ENCODE measurements at places on chromosomes 1 and 21. TPM values are rescaled to one million over a fixed set of nuclear protein-coding genes. Genes with fewer than 3 reads are reported as not detected.
A peak's percentile ranks its signal among the peaks of the same experiment; 100 is the strongest.

HTR6 gene
- total RNA-seq, result not detected

GAS5 gene
- total RNA-seq, result 618 TPM

SRGAP2C gene
- total RNA-seq, result 23.6 TPM

BATF3 gene
- total RNA-seq, result 10.0 TPM

CCDC30 gene
- 3.9 TPM for total RNA-seq

INKA2 gene
- 4.9 TPM for total RNA-seq

LCE2C gene
- not detected for total RNA-seq

DNA sequence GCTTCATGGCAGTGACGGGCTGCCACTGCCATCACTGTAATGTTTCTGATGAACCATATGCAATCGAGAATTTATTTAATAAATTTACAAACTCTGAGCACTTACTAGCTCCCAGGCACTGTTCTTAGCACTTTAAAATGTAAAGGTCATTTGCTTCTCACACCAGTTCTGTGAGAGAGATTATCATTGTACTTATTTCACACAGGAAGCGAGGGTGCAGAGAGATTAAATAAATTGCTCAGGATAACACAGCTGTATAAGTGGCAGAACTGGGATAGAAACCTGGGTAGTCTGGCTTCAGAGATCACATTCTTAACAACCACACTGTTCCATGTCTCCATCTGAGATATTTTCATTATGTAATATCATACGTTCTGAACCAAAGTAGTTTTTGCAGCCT is 119.9 kb downstream of the MAST2 start:
- H3K27ac ChIP-seq, result no peak overlapping the region
- DNase-seq, result no peak
- H3K36me3 ChIP-seq, result no peaks in the 10 kb centered on the region
- H3K4me3 ChIP-seq, result no peak overlapping the region
- H3K4me1 ChIP-seq, result no peaks in the 10 kb centered on the region

DNA sequence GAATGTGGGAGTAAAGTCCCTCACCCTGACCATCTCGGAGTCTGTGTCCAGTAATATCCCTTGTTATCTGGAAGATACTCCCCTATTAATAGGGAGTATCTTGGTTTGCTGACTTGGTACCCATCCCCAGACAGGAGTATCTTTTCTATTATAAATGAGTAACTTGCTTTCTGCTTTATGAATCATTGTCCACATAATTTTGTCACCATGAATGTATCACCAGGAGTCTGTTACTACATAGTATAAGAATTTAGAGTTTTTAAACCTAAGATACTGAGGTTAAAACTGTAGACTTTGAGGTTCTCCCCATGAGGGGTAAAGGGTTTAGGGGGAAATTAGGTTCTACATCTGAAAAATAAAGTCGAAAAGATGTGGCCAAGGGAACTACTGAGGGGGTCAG is 175.6 kb downstream of the FCRL5 start:
- peaks cover 5% of the 10 kb centered on the region for H3K4me1 ChIP-seq
- no peaks in the 10 kb centered on the region for H3K27me3 ChIP-seq
- no peak overlapping the region for H3K27ac ChIP-seq
- no peak for DNase-seq
- H3K4me3 ChIP-seq, result no peak overlapping the region
- no peaks in the 10 kb centered on the region for H3K36me3 ChIP-seq

DNA sequence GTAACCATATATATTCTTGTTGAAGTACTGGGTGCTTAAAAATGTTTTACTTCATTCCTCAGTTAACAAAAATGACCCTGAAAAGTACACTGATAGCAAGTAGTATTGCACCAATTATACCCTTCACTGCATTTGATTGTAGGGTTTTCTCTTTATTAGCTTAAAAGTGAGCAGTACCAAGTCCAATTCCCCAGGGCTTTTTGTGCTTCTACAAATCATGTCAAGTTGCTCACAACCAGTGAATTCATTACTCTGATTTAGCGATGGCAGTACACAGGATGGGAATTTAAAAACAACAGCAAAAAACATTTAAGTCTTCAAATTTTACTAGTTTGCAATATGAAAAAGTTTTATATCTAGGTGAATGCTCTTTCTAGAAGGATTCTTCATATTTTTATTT is 436.4 kb downstream of the PTBP2 start:
- H3K27ac ChIP-seq, result no peak overlapping the region
- no peak overlapping the region for H3K4me3 ChIP-seq
- H3K4me1 ChIP-seq, result peaks cover 8% of the 10 kb centered on the region
- no peaks in the 10 kb centered on the region for H3K36me3 ChIP-seq

DNA sequence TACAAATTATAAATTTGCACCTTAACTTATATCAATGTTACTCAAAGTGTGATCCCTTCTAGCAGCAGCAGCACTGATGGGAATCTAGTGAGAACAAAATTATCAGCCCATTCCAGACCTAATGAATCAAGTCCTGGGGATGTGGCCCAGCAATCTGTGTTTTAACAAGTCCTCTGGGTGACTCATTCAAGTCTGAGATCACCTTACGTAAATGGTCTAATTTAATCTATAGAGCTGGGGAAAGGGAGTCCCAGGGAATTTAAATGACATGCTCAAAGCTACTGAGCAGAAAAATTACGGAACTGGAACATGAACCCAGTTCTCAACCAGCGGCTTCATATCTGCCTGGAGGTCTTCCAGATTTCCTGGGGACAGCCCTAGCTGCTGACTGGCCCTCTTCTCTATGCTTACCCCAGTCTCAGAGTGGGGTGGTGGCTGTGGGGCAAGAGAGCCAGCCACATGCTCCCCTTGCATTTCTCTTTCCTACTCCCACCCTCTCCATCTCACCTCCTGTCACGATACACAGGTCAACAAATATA is 220.0 kb downstream of the TM2D1 start:
- no peaks in the 10 kb centered on the region for H3K4me1 ChIP-seq
- H3K36me3 ChIP-seq, result no peaks in the 10 kb centered on the region
- no peak overlapping the region for H3K27ac ChIP-seq
- H3K27me3 ChIP-seq, result no peaks in the 10 kb centered on the region

DNA sequence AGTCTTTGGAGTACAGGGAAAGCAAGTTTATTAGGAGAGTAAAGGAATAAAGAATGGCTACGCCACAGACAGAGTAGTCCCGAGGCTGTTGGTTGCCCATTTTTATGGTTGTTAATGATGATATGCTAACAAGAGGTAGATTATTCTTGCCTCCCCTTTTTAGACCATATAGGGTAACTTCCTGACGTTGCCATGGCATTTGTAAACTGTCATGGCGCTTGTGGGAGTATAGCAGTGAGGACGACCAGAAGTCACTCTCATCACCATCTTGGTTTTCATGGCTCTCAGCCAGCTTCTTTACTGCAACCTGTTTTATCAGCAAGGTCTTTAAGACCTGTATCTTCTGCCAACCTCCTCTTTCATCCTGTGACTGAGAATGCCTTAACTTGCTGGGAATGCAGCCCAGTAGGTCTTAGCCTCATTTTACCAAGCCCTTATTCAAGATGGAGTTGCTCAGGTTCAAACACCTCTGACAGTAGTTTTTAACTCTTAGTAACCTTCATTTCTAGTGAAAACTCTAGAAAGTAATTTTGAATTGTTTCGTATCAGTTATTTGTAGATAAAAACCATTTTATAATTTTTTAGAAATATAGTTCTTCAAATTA is 26.2 kb downstream of the TCP10L start:
- H3K27me3 ChIP-seq, result no peaks in the 10 kb centered on the region
- DNase-seq, result no peak
- no peaks in the 10 kb centered on the region for H3K36me3 ChIP-seq
- H3K4me1 ChIP-seq, result no peaks in the 10 kb centered on the region
- H3K4me3 ChIP-seq, result no peak overlapping the region
- no peak overlapping the region for H3K27ac ChIP-seq

DNA sequence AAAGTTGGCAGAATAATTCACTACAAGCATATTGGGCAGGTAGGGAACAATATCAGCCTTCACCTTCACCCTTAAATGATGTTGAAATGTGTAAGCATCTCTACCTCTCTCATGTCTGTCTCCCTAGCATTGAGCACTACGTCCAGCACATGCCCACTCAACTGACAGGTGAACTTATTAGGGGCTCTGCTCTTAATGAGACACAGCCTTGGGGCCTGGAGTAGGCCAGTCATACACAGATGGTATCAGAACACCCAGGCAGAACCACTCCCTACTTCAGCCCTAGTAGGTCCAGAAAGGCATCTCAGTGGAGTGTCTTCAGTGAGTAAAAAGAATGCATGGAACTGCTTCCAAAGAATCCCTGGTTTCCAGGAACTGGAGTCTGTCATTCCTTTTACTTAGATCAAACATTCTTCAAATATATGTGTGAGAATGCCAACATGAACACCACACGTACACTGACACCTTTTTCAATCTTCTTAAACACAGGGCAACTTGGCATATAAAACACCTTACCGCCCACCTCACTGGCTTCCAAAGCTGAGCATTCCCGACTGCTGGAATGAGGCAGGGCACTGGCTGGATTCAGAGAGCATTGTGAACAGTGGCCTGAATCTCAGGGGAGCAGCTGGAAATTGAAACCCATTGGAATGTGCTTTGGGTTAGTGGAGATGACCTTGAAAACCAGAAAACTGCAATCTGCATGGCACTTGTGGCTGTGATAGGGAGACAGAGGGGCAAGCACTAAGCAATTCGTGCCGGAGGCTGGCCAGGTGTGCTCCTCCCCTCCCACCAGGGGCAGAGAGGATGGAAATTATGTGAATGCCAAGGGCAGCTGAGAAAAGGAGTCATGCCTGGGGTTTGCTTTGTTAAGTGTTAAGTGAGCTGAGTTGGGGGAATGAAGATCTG is 24.2 kb upstream of the HSD3B1 start:
- no peaks in the 10 kb centered on the region for H3K27me3 ChIP-seq
- H3K36me3 ChIP-seq, result no peaks in the 10 kb centered on the region
- H3K27ac ChIP-seq, result no peak overlapping the region
- no peak overlapping the region for H3K4me3 ChIP-seq
- no peaks in the 10 kb centered on the region for H3K4me1 ChIP-seq

DNA sequence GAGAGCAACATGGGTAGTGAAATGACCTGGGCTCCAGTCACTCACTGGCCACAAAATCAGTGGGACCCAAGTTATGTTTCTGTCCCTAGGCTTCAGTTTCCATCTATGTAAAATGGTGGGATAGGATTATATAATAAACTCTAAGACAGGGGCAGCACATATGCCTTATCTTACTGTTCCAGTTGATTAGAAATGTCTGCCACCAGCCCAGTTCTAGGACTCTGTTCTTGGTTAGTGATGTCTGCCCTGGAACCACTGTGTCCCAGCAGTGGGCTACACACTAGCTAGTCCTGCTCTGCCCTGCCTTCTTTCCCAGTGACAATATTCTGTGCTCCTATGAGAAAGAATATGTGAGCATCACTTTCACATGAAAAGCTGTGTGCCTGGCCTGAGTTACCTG is 138.3 kb downstream of the PCNX2 start:
- no peaks in the 10 kb centered on the region for H3K27me3 ChIP-seq
- no peak for DNase-seq
- H3K4me3 ChIP-seq, result no peak overlapping the region
- no peaks in the 10 kb centered on the region for H3K4me1 ChIP-seq

- H3K36me3 ChIP-seq, result no peaks in the 10 kb centered on the region
- H3K27me3 ChIP-seq, result no peaks in the 10 kb centered on the region
Measured at GRCh38 chr1:102838016-102838415, 270.3 kb downstream of the COL11A1 start.

DNA sequence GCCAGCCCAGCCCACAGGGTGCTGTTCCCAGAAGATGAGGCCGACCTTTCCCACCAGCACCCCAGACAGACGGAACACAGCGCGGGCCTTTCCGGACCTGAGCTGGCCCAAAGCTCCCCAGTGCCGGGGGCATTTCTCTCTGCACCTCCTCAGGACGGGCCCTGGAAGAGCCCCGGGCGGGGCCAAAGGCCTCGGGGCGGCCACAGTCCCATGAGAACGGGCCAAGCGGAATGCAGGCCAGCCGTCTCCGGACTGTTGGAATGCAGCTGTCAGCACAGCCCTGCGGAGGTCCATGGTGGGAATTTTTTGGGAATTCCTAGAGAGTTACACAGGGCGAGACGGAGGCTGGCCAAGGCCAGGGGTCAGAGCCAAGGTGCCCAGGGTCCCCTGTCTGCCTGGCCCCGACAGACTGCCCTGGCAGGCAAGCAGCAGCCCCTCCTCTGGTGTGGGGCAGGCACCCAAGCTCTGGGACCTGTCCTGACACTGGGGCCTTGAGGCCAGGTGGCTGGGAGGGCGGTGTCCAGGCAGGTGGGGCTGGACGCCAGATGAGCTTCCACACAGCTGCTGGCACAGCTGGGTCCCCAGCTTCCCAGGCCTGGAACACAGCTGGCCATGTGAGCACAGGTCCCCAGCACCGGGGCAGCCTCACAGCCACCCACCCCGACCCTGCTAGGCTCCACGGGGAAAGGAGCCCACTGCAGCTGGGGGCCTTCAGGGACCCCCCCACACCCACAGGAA is 63.0 kb downstream of the MEGF6 start:
- H3K4me3 ChIP-seq, result no peak overlapping the region
- no peak overlapping the region for H3K27ac ChIP-seq
- DNase-seq, result no peak
- no peaks in the 10 kb centered on the region for H3K27me3 ChIP-seq
- peaks cover 21% of the 10 kb centered on the region for H3K4me1 ChIP-seq

GRCh38 chr1:46197964-46198811 is at the start of gene POMGNT1:
Gene POMGNT1, minus strand, starts transcription at chr1:46198434. Its CDS starts 613 bp downstream, at chr1:46197821.
- peak within 1 kb of the TSS; percentile 93 for H3K4me3 ChIP-seq
- peak; percentile 75 for DNase-seq
- peak within 1 kb of the TSS; percentile 83 for H3K27ac ChIP-seq
- H3K27me3 ChIP-seq, result no peaks in the 10 kb centered on the region
- H3K36me3 ChIP-seq, result peaks cover 37% of the 10 kb centered on the region
- H3K4me1 ChIP-seq, result peaks cover 26% of the 10 kb centered on the region

DNA sequence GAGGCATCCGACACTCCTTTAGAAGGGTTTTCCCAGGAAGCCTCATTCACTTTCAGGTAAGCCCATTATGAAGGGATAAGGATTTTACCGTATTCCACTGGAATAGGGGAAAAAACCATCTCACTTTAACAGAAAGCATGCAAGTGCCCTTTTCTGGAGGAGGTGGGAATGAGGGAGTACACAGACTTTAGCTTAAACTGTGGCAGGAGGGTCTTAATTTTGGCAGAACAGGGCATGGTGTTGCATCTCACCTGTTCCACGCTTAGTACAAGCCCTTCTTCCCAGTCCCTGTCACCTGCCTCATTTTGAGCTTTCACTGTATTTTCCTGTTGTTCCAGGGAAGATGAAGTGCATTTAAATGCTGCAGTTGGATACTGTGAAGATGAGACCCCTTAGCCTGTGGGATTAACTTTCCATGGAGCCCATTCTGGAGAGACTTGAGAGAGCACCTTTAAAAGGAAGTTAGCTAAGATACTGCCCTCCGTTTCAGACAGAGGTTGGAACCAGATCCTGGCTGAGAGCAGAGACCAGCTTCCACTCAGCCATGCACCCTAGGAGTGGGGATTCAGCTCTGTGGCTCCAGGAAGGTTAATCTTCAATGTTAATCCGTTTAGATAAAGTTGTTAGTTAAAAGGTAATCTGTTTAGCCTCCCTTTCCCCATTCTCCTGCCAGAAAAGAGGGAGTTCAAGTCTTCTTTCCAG is 42.6 kb downstream of the PBX1 start:
- no peak for DNase-seq
- H3K36me3 ChIP-seq, result peaks cover 15% of the 10 kb centered on the region
- H3K27me3 ChIP-seq, result no peaks in the 10 kb centered on the region
- no peaks in the 10 kb centered on the region for H3K4me1 ChIP-seq
- H3K27ac ChIP-seq, result peak overlapping the region; percentile 83
